ENCODE measurements at places on chromosomes 6 and 20.

- no peak for DNase-seq
Measured at GRCh38 chr6:124924333-124924759, 37.9 kb upstream of the RNF217 start.

GRCh38 chr6:35128042-35128441, 13.1 kb downstream of the TCP11 start:
- no peak for DNase-seq

- DNase-seq = no peak
Measured at GRCh38 chr6:156886409-156886808, 109.2 kb downstream of the ARID1B start.

- DNase-seq = no peak
Measured at GRCh38 chr6:116254297-116255056, 602 bp upstream of the TSPYL4 start.

DNA sequence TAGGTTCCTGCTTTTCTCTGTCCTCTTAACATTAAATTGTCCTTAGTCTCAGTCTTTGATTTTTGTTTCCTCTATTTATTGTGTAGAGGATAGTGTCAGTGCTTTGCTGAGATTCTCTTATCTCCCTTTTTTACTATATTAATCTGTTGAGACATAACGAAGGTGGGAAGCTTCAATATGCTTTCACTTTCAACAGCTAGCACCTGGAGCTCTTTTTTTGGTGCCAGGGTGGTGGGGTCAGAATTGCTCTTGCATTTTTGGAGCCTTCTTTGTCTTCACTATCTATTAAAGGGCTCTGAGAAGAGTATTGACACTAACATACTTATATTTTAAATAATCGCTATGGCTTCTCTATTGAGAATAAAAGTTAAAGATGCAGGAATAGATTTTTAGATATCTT, 97.1 kb upstream of the EPHA7 start:
- no peak for DNase-seq

DNA sequence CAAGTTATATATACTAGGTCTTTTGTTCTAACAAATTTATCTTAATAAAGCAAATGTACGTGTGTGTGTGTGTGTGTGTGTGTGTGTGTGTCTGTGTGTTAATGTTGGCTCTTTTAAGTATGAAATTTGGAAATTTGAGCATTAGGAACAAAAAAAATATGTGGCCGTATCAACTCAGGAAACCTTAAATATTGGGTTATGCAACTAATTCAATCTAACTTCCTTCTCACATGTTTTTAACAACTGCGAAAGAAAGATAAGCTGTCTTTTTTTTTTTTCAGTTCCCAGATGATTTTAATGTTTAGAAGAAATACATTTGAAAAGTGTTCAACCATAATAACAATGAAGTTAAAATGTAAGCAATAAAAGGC, 616.4 kb upstream of the ARID1B start:
- no peak for DNase-seq

GRCh38 chr6:71367756-71368155, 79.1 kb downstream of the OGFRL1 start:
- DNase-seq = no peak

- no peak for DNase-seq
Measured at GRCh38 chr20:37308086-37309050, 18.9 kb downstream of the MANBAL start.

DNA sequence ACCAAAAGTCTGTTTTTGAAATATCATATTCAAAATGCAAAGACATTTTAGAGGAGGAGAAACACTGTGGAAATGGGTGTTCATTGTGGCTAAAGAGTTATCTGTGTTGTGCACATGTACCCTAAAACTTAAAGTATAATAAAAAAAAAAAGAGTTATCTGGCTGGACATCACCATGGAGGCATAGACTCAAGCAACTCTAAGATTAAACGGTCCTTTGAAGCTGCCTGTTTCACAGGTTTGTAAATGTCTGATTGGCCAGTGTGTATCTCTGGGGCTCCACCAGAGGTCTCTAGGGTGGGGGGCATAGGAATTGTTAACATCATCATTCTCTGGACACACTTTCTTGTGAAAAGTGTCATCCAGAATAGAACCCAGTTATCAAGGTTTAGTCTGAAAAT, 39.2 kb downstream of the TSPYL4 start:
- no peak for DNase-seq

DNA sequence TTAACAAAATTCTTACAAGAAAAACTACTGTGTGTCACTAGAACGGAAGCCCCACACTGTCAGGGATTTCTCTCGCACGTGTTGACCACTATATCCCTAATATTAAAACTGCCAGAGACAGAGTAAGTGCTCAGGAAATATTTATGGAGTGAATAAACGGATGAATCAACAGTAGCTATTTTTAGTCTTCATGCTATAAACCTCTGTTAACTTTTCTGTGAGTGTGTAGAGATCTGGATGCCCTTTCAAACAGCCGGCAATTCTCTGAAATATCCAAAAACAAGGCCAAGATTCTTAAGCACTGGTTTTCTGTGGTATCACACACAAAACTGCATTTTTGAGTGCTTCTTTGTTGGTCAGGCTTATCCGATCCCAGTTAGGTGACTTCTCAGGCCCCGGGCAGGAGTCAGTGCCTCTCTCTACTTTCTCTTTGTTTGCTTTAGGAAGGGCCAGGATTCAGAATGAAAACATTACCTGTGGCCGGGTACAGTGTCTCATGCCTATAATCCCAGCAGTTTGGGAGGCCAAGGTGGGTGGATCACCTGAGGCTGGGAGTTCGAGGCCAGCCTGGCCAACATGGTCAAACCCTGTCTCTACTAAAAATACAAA, 15.7 kb downstream of the ATP9A start:
- DNase-seq = no peak

DNA sequence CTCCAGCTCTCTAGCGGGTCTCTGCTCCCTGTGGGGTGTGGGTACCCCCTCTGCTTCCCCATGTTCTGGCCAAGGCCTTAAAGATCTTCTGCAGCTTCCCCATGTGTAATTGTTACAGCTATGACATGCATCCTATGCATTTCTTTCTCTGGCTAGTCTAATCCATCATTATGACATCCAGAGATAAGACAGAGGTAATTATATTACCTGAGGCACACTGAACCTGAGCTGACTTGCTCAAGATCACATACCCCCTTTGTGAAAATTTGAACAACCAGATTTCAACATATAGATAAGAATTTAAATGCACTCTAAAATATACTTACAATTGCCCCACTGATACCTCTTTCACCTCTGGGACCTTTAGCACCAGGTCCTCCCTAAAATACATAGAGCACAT, 102.4 kb downstream of the COL12A1 start:
- DNase-seq = no peak

- no peak for DNase-seq
Measured at GRCh38 chr6:113370508-113371502, 486.3 kb upstream of the MARCKS start.

DNA sequence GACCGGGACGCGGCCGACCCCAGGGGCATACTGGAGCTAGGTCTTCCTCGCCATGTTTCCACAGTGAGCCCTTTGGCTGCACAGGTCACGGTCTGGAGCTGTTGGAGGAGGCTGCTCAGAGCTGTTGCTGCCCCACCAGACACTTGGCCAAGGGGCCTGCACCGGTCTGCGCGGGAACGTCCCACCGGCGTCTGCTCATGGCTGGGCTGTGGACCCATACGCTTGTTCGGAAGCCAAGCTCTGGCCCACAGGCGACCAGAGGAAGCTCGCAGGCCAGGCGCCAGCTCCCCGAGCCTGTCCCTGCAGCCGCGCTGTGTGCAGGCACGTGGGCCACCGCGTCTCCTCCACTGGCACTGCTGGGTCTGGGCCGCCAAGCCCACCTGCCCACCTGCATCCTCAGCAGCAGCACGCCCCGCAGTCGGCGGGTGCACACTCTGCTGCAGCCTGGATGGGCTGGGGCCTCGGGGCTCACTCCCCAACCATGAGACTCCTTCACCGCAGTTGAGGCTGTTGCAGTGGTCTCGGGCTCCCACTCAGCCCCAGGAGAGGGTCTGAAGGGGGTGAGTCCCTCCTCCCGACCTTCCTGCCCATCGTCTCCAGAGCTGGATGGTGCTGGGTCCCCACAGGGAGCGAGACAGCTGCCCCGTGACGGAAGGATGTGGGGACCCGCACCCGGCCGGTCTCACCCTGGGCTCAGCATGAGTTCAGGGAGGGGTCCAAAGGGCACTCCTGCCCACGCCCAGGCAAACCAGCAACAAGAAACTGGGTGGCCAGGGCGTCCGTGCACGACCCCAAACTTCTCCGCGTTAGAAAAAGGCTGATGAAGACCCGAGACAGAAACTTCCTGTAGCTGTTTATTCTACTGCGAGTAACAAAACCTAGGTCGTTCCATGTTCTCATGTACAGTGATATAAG, 15.5 kb upstream of the TCFL5 start:
- no peak for DNase-seq

DNA sequence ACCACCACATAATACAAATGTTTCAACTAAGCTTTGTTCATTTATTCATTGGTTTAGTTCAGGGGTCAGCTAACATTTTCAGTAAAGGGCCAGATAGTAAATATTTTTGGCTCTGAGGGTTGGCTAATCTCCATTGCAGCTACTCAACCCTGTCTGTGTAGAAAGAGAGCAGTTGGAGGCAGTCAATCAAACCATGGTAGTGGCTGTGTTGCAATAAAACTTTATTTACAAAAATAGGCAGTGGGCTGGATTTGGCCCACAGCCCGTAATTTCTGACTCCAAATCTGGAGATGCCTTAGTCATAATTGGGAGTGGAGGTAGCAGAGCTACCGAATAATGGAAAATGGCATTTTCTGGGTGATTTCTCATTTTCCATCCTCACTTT, 242.5 kb upstream of the ZFP64 start:
- no peak for DNase-seq

DNA sequence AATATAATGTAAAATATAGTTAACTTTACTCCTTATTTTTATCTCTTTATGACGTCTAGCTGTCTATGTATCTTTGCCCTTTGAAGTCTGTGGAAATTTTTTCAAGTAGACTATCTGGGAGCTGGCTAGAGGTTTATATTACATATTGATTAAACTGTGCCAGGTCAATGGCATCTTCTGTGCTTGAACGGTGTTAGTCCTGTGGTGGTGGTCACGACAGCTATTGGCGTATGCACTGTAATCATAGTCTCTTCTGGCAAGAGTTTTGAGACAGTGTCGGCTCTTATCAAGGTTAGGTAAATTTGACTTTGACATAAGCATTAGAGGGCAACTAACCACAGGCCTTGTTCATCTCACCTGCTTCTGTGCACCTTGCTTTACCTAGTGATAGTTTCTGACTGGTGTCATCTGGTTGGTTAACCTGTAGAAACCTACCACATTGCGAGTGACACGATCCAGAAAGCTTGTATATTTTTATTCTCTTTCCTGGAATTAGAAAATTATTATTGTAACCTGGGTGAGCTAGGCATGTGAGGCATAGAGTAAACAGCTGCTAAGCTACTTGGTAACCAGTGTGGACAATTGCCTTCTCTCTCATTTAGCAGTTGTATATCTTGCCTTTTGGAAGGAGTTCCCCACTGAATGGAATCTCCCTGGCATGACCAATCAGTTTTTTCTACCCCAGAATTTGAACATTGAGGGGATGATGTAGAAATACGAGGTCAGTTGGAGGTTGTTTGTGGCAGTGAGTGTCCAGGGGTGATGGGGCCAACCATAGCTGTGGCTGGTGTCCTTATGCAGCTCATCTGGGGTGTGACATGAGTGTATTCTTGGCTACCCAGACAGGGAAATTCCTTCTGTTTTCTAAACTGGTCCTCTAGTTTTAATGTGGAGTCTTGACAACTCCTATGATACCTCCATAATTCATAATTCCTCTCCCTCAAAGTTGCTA, 45.9 kb downstream of the SH3BGRL2 start:
- DNase-seq = no peak

DNA sequence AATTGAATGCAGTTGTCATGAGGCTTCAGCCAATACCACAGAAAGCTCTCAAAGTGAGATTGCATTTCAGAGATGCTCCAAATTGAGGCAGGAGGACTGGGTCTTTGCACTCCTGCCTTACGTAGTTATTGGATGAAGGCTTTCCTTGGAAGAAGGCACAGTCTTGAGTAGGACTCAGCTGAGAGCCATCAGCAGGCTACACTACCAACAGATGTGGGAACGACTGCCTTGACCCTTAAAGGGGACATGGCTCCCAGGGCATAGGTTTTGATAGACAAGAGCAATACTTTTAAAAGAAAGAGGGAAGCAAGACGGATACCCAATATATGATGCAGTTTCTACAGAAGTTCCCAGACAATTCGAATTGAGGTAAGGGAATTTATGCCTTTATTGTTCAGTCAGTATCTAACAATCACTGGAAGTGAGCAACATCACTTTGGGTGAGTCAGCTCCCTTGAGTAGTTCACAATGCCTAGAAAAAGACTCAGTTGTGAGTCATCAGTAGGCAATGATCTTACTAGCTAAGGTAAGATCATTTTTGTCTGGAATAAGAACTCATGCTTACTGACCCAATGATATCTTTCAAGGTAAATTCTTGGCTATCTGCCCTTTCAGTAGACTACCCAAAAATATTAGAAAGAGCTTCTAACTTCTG, 390.8 kb downstream of the GJA1 start:
- no peak for DNase-seq

DNA sequence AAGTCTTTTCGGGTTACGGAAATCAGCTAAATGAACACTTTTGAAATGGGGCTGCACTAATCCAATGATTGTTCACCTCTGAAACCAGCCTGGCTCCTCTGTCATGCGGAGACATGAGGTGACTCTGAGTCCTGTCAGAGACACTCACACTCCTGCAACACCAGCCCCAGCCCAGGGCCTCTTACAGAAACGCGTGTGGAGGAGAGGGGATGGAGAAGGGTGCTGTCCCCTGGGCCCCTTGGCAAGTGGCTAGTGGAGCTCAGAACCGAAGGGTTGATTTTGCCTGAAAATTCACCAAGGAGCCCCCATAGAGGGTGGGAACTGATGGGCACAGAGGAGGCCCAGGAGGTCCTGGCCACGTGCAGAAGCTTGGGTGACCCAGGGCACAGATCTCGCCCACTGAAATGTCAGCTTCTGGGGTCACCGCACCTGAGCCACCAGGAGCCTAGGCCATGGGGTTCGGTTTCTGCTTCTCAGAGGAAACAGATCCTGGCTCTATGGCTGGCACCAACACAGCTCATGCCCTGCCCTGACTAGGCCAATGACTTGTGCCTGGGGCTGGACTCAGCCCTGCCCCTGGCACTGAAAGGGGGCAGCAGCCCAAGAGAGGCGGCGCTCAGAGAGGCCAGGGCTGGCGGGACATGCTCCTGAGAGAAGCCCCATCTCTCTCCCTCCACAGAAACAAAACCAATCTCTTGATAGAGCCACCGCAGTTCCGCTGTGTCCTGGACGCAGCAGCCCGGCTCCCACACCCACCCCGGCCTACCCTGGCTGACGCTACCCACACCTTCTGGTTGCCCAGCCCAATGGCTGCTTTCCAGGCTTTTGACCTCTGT, 144.7 kb downstream of the ERMARD start:
- no peak for DNase-seq

DNA sequence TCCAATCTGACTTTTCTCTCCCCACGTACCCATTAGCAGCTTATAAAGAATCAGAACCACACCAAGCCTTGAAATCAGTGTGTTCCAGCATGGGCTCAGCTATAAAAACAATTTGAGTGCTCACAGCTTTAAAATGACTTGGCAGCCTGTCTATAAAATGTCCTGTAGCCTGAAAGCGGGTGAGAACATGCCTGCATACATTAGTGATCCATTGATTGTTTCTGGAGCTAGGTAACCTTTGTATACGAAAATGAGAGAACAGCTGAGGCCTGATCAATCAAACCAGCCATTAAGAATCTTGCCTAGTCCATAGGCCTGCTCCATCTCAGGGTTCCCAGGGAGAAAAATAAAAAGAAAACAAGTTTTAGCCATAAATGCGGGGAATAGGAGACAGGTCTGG, 245.8 kb upstream of the SULF2 start:
- no peak for DNase-seq

- DNase-seq = no peak
Measured at GRCh38 chr6:97049253-97050011, 124.9 kb downstream of the KLHL32 start.

Data from stimulated activated CD8-positive, alpha-beta memory T cell treated with anti-CD3 and anti-CD28 coated beads, Interleukin-7, amount 100 ng/mL, for 1 hour (primary cell).